ENCODE measurements at places on chromosomes 16 and 17. TPM values are rescaled to one million over a fixed set of nuclear protein-coding genes. Genes with fewer than 3 reads are reported as not detected.

DNA sequence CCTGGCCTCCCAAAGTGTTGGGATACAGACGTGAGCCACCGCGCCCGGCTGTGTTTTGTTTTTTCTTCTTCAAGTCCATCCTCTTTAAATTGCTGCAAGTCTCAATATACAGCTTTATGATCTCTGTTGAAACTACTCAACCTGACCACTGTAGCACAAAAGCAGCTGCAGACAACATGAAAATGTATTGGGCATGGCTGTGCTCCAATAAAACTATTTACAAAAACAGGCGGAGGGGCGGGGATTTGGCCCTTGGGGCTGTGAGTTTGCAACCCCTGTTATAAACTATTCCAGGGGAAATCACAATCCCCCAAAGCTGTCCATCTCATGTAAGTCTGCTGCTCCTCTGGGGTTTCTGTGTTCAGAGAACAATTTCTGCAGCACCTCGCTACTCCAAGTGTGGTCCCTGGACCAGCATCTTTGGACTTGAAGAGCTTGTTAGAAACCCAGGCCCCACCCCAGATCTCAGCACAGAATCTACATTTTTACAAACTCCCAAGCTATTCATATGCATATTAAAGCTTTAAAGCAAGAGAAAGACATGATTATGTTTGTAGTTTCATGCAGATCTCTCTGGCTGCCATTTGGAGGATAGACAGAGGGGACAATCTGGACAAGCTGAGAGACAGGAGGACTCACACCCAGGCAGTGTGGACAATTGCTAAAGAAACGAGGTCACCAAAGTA, 33.6 kb downstream of the TEKT5 start:
- DNase-seq, result no peak

- no peak for DNase-seq
These were observed 7.8 kb upstream of the PSMC3IP start for GRCh38 chr17:42585353-42585752.

SNAI3 gene
- total RNA-seq, result 0.19 TPM

DNA sequence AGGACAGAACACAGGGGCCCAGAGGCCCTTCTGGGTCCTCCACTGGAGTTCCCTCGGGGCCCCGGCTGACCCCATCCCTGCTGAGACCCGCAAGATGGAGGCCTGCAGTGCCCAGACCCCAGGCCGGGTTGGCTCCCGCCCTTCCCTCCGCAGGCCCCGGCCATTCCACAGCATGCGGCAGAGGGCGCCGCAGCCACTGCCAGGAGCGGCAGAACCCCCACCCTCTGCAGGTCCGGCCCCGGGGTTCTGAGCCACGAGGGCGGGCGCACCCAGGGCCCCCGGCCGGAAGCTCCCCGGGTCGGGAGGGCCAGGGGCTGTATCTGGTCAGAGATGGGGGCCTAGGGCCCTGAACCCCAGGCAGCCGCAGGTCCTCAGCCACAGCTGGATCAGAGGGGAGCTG, 2.4 kb upstream of the PERCC1 start:
- DNase-seq, result no peak

MED9 gene
- total RNA-seq, result 13.9 TPM

DNA sequence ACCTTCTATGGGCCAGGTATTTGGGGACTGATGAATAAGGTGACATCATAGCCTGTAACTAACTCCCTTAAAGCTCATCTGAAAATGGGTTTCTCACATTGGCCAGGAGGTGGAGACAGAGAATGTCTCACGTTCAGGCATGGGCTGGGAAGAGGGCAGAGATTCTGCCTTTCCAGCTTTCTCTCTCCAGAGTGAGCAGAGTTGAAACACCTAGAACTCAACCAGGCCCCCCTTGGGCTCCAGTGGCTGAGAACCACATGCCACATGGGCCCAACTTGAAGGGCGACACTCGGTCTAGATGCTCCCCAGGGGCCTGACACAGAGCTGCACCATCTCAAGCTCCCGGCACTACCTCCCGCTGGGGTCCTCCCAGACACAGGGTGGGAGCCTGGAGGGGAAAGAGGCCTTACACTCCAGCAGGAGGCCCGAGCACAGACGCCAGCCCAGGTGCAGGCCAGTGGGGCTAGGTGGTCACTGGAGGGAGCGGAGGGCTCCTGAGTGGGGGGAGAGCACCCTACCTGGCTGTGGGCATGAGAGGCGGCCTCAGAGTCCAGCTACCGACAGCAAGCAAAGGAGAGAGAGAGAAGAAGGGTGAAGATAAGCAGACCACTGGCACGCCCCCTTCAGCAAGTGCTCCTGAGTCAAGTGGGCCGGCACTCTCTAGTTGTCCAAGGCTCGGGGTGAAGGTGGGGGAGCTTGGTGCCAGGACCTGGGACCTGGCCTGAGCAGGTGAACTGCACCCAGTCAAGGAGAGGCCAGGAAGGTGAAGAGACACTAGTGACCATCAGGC, 55.9 kb downstream of the MYO18A start:
- DNase-seq, result peak; percentile 76

DNA sequence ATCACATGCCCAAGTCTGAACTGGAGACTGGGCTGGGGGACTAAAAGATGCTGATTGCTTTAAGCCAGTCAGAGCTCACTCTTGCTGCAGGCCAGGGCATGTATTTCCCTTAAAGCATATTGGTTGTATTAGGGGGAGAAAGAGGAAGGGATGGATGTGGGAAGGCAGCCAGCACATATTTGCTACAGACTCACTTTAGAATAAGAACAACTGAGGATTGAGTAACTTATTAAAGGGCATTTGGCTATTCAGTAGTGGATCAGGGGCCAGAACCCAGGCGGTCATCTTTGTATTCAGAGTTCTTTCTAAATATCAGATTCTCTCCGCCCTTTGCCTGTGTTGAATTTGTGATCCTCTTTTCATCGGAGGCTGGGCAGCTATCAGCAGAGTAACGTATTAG, 231.7 kb downstream of the HAPSTR1 start:
- DNase-seq, result no peak

GRCh38 chr17:82257473-82257872, 16.0 kb downstream of the CSNK1D start:
- DNase-seq, result peak; percentile 88

GRCh38 chr16:70659953-70660671, 13.8 kb downstream of the IL34 start:
- no peak for DNase-seq

P4HB gene
- total RNA-seq, result 3,461 TPM

MEIOC gene
- not detected for total RNA-seq

DNA sequence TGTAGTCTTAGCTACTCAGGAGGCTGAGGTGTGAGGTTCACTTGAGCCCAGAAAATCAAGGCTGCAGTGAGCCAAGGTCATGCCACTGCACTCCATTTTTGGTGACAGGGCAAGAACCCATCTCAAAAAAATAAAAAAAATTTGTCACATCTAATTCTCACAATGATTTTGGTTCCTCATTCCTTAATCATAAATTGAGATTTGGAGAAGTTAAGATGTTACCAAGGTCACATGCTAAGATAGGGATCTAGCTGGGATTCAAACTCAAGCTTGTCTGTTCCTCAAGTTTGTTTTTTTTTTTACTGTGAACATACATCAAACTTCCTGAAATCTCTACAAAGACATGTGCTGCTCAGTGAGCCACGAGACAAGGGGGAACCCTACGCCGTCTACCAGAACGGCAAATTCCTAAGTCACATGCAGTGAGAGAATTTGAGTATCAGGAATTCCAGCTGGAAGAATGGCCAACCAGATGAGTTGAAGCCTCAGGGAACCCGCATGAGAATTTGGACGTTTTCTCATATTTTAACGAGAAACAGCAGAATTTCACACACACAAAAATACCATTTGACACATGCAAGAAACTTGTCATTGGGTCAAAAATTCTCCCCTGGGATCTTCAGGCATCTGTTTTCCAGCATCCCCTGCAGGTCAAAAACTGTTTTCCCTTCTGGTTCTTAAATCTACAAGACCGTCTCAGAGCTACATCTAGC, 414.1 kb upstream of the GOT2 start:
- peak; percentile 10 for DNase-seq

ACSM5 gene
- total RNA-seq, result 3.6 TPM

DNA sequence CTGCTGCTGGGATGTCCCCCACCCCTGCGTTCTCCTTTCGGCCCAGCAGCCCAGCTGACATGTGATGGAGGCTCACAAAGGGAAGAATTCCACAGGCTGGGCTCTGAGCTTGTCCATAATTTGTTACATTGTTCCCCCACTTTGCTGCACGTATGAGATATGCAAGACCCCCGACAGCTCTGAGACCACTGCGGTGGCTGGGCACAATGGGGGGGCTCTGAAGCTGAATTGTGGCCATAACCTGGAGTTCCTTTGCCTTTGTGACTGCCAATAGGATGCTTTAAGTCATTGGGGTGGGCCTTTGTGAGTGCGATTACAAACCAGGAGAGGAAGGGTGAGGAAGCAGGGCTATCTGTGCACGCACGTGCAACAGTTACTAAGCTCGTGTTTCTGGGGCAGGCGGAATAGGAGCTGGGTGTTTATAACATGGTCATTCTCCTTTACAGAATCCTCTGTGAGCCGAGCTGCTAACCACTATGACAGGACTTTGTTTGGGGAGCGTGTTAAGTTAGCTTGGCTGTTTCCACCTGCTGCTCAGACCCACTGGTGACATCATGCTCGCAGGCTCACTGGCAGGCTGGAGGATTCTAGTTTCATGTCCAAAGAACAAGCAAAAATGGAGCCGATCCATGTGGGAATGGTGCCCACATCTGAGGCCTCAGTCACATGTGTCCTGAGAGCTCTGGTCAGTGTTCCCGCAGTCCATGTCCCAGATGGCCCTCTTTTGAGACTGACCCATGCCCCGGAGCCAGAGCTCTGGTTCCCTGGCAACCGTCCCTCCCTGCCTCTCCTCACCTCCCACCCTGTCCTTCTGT, 208.3 kb upstream of the SALL1 start:
- peak; percentile 2 for DNase-seq

GRCh38 chr16:85649411-85650134, 36.5 kb downstream of the GSE1 start:
- no peak for DNase-seq

CD68 gene
- total RNA-seq, result 48.2 TPM

ALG1 gene
- 75.0 TPM for total RNA-seq

RPRML gene
- total RNA-seq, result not detected

- DNase-seq, result peak; percentile 97
These were observed 164.5 kb upstream of the CHMP6 start for GRCh38 chr17:80826955-80827645.

- DNase-seq, result no peak
These were observed 7.5 kb downstream of the POLR2C start for GRCh38 chr16:57469917-57470470.

IKZF3 gene
- total RNA-seq, result not detected

DNA sequence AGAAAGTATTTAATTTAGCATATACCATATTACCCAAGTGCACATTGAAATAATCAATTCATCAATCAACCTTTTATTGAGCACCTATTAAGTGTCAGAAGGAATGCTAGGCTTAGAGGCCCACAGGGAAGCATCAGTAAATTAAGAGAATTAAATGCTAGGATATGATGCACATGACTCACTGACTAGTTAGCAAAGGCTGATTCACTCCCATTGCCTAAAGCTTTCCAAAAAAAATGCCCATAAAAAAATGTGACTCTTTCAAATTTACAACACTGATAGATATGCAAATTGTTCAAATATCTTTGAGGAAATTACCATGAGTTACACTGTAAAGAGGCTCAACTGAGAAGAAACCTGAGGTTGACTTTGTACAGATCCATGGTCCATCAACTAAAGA, 883.3 kb downstream of the CDH11 start:
- DNase-seq, result peak; percentile 43

GRCh38 chr16:11252482-11252931, 3.5 kb downstream of the SOCS1 start:
- no peak for DNase-seq

GRCh38 chr16:66894948-66895688, 14.8 kb downstream of the PDP2 start:
- DNase-seq, result peak; percentile 74

DNA sequence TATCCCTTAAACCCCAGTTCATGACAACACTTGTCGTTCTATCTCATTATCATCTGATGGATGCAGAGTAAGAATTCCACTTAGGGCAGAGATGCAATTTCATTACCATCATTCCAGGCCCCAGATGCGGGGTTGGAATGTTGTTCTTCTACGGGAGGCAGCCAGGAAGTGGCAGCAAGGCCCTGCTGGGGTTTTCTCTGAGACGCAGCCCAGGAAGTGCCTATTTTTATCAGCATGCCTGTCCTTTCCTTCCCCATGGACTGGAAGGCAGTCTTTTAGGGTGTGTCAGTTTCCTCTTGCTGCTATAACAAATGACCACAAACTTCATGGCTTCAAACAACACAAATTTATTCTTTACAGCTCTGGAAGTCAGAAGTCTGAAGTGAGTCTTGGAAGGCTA, 246.6 kb upstream of the DYNLRB2 start:
- no peak for DNase-seq

SMIM36 gene
- not detected for total RNA-seq

DNA sequence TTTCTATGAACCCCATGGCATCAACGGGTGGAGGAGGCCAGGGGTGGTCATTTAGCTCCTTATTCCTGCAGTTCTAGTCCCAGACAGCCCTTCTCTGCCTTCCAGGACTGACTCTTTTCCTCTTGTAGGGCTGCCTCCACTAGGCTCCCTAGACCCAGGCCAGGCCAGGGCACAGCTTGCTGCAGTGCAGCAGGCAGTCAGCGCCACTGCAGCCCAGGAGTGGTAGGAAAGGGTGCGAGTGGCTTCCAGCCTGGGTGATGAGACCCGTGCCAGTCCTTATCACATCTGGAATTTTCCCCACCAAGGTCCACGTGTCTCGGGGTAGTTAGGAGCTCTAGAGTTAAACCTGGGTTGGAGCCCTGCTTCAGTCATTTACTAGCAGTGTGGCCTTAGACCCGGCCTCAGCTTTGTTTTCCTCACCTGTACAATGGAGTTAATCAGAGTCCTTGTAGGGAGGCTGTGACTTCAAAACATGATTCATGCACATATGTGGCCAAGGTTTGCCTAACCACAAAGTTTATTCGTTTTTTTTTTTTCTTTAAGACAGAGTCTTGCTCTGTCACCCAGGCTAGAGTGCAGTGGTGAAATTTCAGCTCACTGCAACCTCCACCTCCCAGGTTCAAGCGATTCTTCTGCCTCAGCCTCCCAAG, 4.7 kb downstream of the SLC5A11 start:
- DNase-seq, result peak; percentile 45

ARHGAP23 gene
- 20.8 TPM for total RNA-seq

CHST6 gene
- 1.9 TPM for total RNA-seq

DNA sequence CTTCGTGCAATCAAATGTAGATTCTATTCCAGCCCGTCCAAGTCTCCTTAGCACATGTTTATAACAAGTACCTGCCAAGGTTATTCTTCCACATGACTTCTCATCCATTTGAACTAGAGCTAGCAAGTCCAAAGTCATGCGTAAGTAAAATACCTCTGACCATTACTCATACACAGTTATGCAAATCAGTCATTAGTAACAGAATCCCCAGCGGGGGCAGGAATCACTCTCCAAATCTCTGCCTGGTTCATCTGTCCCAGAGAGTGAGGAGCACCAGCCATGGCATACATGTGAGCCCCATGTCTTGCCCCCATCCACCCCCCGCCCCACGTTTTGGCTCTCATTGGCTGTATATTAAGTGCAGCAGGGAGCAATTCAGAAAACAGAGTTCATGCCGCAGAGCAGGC, 27.7 kb downstream of the SRL start:
- peak; percentile 78 for DNase-seq

All from LHCN-M2 (cell line).